Activated CD4-positive, alpha-beta memory T cell treated with anti-CD3 and anti-CD28 coated beads for 36 hours (primary cell): ENCODE measurements at places on chromosomes 5 and 9. TPM values are rescaled to one million over a fixed set of nuclear protein-coding genes. Genes with fewer than 3 reads are reported as not detected.

GRCh38 chr9:122939601-122940000 lies 1.2 kb upstream of the RABGAP1 start:
- no peak for DNase-seq

GRCh38 chr5:128082551-128083032 lies 974 bp upstream of the SLC12A2 start:
- DNase-seq: no peak

CA9 gene
- total RNA-seq: 1.6 TPM

PDZD2 gene
- not detected for total RNA-seq

MAP1B gene
- total RNA-seq: 0.51 TPM
